Stomach (tissue), 19 donors: ENCODE measurements at places on chromosomes 1 and 21. TPM values are rescaled to one million over a fixed set of nuclear protein-coding genes. Genes with fewer than 3 reads are reported as not detected.

AIRE gene
- 0.87 TPM for total RNA-seq

- H3K4me1 ChIP-seq, result peaks cover 4% of the 10 kb centered on the region
- H3K36me3 ChIP-seq, result no peaks in the 10 kb centered on the region
- no peak overlapping the region for H3K4me3 ChIP-seq
- no peak for DNase-seq
- H3K27me3 ChIP-seq, result no peaks in the 10 kb centered on the region
These were observed 5.3 kb upstream of the C1orf174 start for GRCh38 chr1:3905266-3905952.

AADACL3 gene
- total RNA-seq, result not detected

GRCh38 chr1:56553046-56553445, 26.3 kb downstream of the PLPP3 start:
- no peaks in the 10 kb centered on the region for H3K27me3 ChIP-seq
- peaks cover 46% of the 10 kb centered on the region for H3K4me1 ChIP-seq
- no peak for DNase-seq
- H3K36me3 ChIP-seq, result no peaks in the 10 kb centered on the region

CD1B gene
- total RNA-seq, result 1.2 TPM
